ENCODE measurements at places on chromosomes 16 and 17.
A peak's percentile ranks its signal among the peaks of the same experiment; 100 is the strongest.

DNA sequence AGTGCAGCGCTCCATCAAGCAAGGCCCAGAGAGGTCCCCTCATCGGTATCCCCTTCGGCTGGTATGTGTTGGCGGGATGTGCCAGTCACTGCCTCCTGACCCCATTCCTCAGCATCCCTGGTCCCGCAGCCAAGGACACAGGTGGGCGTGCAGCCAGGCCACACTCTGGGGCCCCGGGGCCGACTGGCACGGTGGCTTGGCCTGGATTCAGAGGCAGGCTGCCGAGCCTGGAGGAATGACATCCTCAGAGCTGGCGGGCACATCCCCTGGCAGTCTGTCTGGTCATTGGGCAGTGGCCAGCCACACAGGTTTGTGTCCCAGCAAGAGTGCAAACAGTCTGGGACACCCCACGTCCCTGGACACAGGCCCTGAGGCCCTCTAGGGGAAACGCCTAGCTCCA, 111.1 kb downstream of the SDK2 start:
- DNase-seq, result no peak

DNA sequence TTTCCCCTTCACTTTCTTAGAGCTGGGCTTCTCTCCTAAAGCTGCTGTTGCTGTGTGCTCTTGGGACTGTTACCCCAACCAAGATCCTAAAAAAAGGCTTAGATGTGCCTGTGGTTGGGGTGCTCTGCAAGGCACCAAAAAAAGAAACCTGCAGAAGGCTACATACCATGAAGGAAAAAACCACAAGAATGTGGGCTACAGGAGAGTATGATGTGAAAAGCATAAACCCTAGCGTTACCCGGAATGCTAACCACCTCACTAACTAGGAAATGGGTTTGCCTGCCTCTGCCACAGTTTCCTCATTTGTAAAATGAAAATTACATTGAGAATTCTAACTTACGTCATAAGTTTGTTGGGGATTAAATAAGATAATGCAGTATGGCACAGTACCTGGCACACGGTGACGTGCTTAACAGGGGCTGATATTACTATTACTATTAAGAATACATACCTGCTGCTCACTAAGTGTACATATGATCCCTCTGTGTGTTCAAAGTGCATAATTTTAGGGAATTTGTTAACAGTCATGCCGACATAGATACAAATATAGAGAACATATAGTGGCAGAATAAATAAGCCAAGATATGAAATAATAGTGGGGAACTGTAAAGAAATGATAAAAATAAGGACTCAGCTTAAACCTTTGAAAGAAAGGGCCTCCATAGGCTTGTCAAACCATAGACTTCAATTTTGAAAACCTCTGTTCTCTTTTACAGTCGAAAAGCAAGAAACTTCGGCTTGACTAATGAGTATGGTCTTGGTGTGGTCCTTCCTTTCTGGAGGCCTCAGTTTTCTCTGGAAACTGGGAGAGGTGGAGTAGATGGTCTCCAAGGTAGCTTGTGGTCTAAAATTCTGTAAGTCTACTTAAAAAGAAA, 177.8 kb upstream of the TBX2 start:
- peak; percentile 59 for DNase-seq

DNA sequence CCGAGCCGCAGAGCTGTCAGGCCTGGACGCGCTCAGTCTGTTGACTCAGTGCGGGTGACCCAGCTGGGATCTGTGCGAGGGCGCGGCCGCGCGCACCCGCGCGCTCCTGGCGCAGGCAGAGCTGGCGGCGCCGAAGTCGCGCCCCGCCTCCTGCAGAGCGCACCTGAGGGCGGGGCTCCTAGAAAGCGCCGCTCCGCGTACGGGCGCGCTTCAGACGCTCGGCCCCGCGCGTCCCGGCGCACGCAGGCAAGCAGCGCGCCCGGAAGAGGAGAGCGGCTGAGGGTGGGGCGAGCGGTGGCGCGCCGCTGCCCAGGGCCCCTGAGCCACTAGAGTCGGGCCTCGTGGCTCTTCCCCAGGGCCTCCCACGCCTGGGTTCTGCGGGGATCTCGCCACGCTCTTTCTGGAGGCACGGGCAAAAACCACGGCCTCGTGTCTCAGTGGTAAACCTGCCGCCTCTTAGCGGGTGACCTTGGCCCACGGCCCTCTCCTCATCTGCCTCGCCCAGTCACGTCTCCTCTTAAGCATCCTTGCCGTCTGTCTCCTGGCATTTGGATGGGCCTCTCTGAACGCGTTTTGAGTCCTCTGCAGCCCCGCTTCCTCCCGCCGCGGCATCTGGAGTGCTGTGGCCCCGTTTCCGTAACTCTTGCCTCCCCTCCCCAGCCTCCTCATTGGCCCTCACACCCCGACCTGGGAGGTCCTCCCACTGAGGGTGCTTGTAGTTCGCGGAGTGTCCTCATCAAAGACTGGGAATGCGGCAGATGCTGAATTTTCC, at the start of gene ABCA5:
TSS of gene ABCA5 (minus strand) at position 74 of the 772 bp plus-strand sequence. CDS start 12,718 bp downstream, outside the sequence.
- DNase-seq, result peak; percentile 82

DNA sequence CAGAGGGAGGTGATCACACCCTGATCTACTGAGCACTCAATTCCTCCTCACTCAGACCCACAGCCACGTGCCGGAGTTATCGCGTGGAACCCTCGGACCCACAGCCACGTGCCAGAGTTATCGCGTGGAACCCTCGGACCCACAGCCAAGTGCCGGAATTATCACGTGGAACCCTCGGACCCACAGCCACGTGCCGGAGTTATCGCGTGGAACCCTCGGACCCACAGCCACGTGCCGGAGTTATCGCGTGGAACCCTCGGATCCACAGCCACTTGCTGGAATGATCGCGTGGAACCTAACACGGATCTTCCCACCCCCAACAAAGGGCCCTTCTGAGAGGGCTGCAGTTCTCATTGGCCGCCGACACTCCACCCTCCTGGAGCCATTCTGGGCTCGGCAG, 97.7 kb downstream of the PGS1 start:
- no peak for DNase-seq

DNA sequence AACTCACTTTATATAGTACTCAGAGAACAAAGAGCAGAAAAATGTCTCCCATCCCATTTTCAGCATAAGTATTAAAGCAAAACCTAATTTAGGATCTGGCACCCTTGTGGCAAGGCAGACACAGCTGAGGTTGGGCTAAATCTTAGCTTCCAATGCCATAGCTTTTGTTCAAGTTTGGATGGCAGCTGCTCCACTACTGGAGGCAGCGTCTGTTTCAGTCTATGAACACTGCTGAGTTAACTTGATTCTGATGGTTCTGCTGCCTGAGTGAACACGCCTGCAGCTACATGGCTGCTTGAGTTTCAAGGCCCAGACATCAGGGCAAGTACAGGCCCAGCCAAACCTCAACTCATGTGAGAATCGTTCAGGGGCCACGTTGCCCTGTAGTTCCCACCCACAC, 178.2 kb upstream of the RPH3AL start:
- no peak for DNase-seq

DNA sequence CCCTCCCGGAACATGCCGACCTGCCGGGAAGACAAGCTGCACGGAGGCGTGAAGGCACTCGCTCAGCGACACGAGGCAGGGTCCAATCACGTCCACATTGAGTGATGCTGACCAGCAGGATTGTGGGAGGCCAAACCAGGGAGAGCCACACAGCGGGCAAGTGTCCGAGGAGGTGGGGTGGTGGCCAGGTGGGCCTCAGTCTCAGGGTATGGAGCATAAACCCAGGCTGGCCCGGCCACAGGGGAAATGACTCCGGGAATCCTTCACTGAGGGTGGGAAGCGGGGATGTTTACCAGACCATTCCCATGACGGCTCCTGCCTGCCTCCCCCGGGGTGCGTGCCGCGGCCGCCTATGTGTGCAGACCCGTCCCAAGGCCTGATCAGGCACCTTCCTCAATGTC, 62.5 kb downstream of the RPH3AL start:
- DNase-seq, result no peak

GRCh38 chr17:29214215-29215146, 32.2 kb upstream of the CRYBA1 start:
- no peak for DNase-seq

- DNase-seq, result no peak
These were observed 168.6 kb downstream of the HAPSTR1 start for GRCh38 chr16:9259914-9260608.

DNA sequence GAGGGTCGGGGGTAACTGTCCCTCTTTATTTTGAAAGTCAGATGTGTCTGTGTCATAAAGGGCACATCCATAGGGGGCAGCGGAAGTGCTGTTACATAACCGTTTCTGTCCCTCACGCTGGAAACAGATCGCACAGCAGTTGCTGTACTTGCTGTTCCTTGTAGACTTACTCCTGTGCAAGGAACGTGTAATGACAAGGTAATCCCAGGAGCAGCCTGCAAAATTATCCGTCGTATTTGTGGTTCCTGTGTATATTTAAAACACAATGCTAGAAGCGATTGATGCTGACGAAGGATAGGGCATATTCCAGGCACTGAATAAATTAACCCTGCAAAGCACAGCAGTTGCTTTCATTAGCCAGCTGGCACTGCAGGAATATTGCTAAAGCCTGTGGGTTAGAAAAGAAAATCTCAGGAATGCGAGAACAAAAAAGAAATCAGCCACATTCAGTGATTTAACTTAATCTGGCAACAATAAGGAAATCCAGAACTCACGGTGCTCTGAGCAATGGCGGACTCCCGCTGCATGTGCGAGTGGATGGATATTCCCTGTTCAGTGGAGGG, 76.2 kb downstream of the SPECC1 start:
- peak; percentile 83 for DNase-seq

- DNase-seq, result no peak
These were observed 686 bp downstream of the MLST8 start for GRCh38 chr16:2205967-2206313.

- DNase-seq, result no peak
These were observed 133.3 kb downstream of the ABCC12 start for GRCh38 chr16:48022496-48022895.

DNA sequence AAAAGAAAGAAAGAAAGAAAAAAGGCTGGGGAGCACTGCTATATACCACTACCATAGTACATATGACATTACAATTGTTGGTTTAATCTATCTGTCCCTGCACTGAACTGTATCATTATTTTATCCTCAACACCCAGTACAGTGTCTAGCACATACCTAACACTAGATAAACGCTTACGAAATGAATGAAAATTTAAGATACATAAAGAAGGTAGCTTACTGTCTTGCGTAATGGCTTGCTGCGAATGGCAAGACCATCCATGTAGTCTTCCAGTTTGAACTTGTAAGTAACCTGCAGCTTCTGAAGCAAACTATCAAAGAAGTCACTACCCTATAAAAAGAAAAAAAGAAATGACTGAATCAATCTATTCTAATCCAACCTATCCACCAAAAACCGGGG, 6.6 kb downstream of the SMG6 start:
- no peak for DNase-seq

DNA sequence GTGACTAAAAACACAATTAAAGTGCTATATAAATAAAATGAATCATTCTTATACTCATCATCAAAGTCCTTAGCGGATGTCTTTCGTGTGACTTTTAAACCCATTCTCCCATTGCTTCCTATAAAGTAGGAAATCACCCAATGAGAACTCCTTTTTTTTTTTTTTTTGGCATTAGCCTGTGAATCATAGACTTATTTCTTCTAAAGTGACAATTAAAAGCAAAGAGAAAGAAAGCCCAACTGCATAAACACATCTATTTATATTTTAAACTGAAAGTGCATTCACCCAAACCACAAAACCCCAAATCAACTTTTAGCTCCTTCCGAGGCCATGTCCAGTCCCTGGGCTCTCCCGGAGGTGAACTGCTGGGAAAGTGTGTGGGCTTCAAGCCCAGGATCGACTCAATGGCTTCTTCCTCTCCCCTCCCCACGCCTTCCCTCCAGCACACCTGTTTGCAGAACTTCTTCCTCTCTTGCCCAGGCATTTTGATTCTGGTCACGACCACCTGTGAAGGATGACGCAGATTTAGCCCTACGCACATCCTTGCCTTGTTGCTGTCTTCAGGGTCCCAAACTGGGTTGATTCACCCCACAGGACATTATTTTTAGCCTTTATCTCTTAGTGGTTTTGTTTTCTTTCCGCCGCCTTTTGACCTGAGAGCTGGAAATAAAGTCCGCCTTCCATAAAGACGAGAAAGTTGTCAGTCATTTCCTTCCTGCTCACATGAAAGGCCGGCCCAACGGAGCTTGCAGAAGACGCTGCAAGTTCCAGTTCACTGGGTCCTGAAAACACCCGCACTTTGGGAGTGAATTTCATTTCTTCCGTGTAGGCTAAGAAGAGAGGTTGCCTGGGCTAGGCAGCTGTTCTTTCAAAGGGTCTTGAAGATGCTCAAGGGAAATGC, 166.8 kb downstream of the MAP2K6 start:
- peak; percentile 39 for DNase-seq

DNA sequence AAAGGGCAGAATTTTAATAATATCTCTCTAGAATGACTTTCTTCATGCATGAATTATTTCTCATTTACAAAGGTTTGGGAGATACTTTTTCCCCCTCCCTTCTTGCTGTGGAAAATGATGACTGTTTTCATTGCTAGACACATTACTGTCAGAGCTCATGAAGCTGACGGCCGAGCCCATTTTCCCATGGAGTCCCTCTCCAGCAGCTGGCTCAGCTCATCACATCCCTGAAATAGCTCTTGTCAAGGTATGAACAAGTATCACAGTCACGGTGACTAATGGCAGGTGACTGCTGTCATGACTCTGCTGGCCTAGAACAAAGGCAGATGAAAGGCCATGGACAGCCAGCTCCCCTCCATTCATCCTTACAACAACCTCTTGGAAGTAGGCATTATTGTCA, 208.1 kb downstream of the ABCC12 start:
- no peak for DNase-seq

- DNase-seq, result no peak
These were observed 21.9 kb downstream of the CRK start for GRCh38 chr17:1434150-1434549.

DNA sequence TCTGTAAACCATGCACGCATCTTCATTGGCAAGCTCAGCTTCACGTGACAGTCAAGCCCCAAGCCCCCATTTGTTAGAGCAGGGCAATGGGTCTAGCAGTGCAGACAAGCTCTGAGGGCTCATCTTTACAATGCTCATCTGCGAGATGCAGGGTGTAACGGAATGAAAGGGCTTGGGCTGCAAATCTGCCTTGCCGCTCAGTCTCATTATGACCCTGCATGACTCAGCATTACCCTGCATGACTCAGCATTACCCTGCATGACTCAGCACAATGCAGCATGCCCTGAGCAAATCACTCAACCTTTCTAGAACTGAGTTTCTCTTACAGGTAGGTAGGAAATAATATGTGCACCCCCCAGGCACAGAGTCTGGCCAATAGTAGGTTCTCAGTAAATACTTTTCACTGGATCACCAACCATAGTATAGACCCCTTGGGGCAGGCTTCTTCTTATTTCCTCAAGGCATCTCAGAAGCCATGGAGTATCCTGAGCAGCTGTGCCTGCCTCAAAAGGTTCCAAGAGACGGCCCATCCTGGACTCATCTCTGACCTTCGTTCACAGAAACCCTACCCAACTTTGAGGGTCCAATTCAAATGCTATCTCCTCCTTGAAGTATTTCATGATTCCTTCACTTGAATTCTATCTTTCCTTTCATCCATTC, 391.3 kb upstream of the CDH5 start:
- DNase-seq, result peak; percentile 56

- DNase-seq, result no peak
These were observed 74.8 kb upstream of the CDC42EP4 start for GRCh38 chr17:73386561-73386960.
